ENCODE measurements at places on chromosomes 4 and X.

- no peak for DNase-seq
Observed at GRCh38 chr4:10061650-10062415, 40.5 kb upstream of the SLC2A9 start.

DNA sequence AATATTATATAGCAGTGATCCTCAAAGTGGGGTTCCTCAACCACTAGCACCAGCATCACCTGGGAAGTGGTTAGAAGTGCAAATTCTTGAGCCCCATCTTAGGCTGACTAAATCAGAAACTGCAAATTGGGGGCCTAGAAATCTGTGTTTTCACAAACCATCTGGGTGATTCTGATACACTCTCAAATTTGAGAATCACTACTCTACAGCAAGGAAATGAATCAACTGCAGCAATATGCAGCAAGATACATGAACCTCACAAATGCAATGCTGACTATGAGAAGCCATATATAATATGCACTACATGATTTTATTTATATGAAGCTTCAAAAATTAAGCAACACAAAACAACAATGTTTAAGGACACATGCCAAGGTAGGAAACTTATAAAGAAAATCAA is 36.2 kb upstream of the IRS4 start:
- no peak for DNase-seq

DNA sequence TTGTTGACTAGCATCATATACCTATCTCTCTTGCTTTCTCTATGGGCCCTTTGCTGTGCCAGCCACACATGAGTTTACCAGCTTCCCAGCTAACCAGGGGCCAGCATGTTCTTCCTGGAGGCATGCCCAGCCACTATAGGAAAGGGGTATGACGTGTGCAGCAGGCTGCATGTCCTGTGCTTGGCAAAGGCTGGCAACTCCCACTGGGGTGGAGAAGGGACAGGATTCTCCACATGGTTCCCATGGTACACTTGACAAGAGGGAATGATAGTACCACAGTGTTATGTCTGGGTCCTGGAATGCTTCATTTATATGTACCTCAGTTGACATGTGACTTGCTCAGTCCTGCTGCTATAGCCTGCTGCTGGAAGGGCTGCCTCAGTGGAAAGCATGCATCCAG is 78.8 kb downstream of the TMEM164 start:
- no peak for DNase-seq

- DNase-seq = no peak
Observed at GRCh38 chr4:52249581-52249980, 198.5 kb downstream of the SPATA18 start.

GRCh38 chr4:138327338-138327737 is 85.2 kb upstream of the SLC7A11 start:
- no peak for DNase-seq

GRCh38 chr4:24846716-24847115 is 51.3 kb downstream of the SOD3 start:
- DNase-seq = no peak

DNA sequence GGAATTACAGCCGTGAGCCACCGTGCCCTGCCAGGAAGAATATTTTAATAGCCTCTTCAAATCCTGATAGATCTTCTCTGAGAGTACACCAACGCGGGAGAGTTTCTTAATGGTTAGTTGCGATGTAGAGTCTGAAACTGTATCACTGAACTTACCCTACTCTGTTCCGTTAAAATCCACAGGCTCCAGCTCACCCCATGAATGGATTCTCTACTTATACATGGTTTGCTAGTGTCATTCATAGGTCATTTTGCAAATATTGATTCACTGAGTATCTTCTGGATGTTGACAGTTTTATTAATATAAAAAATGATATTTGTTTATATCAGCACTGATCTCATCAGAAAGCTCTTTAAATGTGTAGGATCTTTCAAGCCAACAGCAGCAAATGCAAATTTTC is 99.9 kb downstream of the FAM193A start:
- DNase-seq = no peak

GRCh38 chr4:142463206-142463605 is 382.9 kb downstream of the INPP4B start:
- no peak for DNase-seq

GRCh38 chr4:144970597-144970996 is 127.4 kb downstream of the ANAPC10 start:
- DNase-seq = no peak

DNA sequence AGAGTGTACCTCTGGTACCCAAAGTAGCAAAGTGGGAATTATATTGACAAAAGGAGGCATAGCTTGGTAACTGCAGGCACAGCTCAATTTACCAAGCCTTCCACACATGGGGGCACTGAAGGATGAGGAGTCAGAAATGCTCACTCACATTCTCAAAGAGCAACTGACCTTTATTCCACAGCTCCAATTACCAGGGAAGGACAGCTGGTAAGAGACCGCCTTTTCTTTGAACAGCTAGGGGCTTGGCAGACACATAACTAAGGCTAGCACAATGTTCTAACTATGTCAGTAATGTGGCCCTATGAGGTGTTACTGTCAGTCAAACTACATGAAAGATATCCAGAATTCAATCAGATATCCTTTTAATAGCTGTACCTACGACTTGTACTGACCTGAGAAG is 20.5 kb upstream of the STS start:
- no peak for DNase-seq
